ENCODE measurements at places on chromosomes 13 and 19.

- DNase-seq = no peak
Observed at GRCh38 chr19:31444931-31445330, 95.7 kb upstream of the TSHZ3 start.

DNA sequence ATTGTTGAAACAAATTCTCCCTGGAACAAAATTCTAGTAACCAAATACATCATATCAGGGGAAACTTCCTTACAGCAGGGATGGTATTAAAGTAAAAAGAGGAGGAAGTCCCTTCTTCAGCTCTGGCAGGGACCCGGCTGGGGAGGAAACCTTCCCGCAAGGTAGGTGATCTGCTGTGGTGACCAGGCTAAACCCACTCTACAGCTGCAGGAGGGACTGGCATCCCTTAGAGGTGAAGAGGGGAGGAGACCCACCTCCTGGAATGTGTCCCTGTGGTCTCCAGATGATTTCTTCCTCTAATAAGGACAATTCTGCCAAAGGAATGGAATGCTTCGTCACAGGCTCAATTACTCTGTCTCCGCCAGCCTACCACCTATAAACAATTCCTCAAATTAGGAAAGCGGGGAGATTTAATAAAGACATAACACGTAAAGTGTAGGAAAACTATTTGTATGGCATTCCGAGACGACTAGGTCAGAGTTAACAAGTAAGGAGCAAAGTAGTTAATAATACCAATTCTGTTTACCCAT is 637 bp upstream of the PDS5B start:
- no peak for DNase-seq

DNA sequence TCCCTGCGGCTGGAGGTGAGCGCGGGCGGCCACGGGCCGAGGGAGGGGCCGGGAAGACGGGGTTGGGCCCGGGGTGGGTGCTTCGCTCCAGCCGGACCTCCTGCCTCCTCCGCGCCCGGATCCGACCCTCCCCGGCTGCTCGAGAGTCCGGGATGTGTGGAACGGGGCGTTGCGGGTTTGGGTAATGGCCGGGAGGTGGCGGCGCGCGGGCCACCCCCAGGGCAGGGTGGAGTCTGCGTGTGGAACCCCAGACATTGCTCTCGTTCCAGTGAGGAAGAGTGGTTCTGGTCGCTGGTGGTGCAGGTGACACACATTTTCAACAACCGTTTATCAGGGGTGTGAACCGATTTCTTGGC is 38.8 kb downstream of the ARHGEF7 start:
- DNase-seq = peak; percentile 63

- no peak for DNase-seq
Observed at GRCh38 chr13:23598369-23598768, 28.2 kb downstream of the TNFRSF19 start.

DNA sequence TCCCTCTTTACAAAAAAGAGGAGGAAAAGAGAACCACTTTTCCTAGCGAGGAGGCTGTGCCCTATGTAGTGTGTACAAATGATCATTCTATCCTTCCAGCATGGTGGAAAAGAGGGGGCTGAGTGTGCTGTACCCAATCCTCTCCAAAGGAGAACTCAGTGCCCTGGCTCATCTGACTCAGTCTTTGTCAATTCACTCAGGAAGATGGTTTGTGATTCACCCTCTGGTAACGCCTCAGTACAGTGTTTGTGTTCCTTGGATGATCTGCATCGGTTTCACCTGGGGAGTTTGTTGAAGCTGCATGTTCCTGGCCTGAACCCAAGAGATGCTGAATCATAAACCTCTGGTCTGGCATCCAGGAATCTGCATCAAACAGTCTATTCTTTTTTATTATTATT is 18.3 kb upstream of the ENOX1 start:
- DNase-seq = no peak

DNA sequence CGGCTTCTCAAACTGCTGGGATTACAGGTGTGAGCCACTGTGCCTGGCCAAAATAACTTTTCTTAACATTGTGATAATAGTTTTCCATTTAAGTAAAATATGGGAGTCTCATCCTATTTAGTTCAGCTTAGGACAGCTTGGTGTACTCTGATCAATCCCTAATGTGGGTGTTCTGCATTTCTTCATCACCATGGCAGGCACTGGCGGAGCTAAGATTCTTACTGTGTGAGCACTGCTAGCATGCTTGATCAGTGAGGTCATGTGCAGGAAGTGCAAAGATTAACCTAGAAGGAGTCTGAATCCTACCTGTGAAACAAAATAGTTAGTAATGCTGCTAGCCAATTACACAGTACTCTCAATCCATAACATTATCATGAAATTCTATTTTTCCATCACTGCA is 1684.2 kb upstream of the SLC10A2 start:
- no peak for DNase-seq

GRCh38 chr19:49925486-49925885 is 3.5 kb upstream of the ATF5 start:
- no peak for DNase-seq

GRCh38 chr13:27927444-27928352 is 7.9 kb downstream of the PDX1 start:
- DNase-seq = no peak

GRCh38 chr19:31717269-31717923 is 368.2 kb upstream of the TSHZ3 start:
- no peak for DNase-seq
